Activated CD4-positive, alpha-beta T cell treated with anti-CD3 and anti-CD28 coated beads, Interleukin-2, amount 50 U/mL, for 4 hours (primary cell): ENCODE measurements at places on chromosomes 3 and 15.

DNA sequence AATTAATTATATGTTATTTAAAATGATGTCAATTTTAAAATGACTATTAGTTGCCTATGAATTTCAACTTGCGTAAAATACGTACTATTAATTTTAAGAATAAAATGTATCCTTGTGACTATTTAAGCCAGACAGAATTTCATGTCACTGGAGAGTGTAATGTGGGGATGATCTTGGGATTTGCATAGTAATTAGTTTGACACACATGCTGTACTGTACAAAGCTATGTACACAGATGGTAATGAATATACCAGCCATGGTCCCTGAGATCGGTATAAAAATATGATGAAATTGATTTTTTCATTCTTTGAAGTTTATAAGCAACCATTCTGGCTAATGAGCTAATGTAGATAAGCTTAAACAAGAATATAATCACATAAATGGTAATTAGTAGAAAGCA lies 134.4 kb upstream of the ROBO1 start:
- DNase-seq: no peak

DNA sequence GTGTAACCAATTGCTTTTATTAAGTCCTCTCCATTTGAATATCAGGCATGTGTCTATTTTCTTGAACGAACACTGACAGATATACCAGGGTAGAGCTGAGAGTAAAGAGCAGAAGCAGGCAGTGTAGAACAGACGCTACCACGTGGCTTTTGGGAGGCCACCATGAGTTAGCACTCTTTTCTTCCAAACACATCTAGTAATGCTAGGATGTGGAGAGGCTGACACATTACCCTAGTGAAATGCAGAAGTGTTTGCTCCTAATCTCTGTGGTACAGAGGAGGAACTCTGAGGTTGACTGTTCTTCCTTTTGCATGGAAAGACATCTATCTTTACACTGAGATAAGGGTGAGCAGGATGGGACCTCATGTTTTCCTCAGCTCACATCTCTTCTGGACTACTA lies 216.3 kb downstream of the SATB1 start:
- no peak for DNase-seq

DNA sequence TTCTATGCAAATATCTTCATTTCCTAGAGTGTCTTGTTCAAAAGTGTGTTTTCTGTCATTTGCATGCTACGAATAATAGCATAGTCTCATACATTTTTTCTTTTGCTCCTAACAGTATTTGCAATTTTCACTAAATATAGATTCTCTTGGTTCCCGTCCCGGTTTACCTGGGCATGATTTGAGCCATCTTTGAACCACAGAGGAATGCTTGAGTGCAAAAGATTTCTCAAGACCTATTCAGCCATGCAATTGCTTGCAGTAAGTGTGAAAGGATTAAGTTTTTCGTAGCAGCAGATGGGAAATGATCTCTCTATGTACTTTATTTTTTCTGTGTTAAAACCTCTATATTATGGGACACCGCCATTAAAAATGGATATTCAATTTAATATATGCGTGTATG lies 733.0 kb downstream of the ZPLD1 start:
- DNase-seq: no peak

DNA sequence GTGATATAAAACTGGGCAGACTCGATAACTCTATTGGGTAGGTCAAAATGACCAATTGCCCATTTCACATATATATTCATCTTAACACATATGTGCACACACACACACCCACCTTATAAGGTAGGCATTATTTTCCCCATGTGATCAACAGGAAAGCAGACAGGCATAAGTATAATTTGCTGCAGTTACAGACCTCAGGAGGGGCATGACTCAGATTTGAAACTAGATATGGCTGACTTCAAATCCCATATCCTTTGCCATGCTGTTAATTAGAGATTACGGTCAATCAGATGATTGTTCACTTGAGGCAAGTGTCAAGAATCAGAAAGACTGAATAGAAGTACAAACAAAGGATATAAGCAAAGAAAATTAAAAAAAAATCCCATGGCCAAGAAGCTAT lies 910.6 kb downstream of the NTRK3 start:
- no peak for DNase-seq

- no peak for DNase-seq
Measured at GRCh38 chr3:23832523-23832922, 26.8 kb downstream of the UBE2E1 start.

GRCh38 chr3:170572665-170573253 lies 13.1 kb downstream of the SLC7A14 start:
- DNase-seq: no peak

DNA sequence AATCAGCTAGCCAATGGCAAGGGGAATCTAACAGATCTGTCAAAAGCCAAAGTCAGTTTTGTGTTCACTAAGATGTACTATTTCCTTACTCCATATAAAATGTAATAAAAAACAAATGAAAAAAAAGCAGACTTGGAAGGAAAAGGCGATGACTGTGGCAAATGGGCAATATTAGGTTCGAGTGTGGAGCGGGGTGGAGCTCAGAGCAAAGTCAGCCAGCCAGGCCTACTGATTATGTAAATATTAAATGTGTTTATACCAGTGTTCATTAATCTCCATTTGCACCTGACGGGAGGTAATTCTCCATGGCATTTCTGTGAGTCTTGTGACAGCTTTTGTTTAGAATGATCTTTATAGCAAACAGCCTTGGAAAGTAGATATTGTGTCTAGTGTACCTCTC lies 96.2 kb upstream of the KCNMB2 start:
- DNase-seq: no peak

- DNase-seq: peak; percentile 40
Measured at GRCh38 chr3:184325715-184326369, 11.4 kb downstream of the EIF4G1 start.

DNA sequence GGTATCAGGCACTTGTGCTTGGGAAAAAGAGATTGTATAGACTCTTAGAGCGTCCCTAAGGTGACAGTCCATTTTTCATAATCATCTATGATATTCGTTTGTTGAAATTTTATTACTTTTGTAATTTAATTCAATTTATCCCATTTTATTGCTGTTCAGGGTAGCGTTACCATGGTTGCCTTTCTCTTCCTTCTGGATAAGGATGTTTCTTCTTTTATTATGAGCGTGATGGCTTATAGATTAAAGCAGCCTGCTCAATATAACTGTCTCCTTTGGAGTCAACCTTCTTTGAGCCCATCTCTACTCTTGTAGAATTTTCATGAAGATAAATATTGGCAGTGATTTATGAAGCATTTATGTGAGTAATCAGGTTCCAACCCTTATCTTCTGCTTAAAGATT lies 182.0 kb downstream of the LRTM1 start:
- DNase-seq: no peak

GRCh38 chr3:11155341-11156025 lies 1.2 kb downstream of the HRH1 start:
- no peak for DNase-seq

GRCh38 chr15:71800190-71800589 lies 10.2 kb upstream of the NR2E3 start:
- no peak for DNase-seq

DNA sequence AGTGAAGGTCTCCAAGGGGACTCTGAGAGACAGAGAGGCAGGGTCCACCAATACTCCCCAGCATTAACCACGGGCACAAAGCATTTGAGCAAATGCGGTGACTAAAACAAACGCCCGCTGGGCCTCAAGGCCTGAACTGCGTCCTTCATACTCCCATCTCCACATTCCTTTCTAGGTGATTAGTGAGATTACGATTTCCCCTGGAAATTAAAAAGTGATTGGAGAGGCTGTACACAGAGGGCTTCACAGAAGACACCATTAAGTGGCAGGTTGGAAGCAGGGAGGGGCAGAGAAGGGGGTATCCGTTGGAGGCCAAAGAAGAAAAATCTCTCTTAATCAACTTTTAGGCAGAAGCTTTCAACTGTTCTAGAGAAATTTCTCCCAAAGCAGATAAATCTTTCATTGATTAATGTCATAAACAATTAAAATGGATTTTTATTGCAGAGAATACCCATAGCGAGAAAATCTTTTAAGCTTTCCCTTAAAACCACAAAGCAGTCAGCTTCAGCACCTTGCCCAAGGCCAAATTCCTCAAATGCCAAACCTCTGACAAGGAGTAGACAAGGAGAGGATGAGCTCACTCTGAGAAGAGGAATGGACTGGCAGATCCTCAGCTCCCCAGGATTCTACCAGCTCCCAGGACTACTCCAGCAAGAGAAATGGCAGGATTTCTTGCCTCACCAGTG lies 38.2 kb downstream of the MB21D2 start:
- no peak for DNase-seq

GRCh38 chr3:57772251-57772650 lies 16.1 kb downstream of the SLMAP start:
- no peak for DNase-seq

DNA sequence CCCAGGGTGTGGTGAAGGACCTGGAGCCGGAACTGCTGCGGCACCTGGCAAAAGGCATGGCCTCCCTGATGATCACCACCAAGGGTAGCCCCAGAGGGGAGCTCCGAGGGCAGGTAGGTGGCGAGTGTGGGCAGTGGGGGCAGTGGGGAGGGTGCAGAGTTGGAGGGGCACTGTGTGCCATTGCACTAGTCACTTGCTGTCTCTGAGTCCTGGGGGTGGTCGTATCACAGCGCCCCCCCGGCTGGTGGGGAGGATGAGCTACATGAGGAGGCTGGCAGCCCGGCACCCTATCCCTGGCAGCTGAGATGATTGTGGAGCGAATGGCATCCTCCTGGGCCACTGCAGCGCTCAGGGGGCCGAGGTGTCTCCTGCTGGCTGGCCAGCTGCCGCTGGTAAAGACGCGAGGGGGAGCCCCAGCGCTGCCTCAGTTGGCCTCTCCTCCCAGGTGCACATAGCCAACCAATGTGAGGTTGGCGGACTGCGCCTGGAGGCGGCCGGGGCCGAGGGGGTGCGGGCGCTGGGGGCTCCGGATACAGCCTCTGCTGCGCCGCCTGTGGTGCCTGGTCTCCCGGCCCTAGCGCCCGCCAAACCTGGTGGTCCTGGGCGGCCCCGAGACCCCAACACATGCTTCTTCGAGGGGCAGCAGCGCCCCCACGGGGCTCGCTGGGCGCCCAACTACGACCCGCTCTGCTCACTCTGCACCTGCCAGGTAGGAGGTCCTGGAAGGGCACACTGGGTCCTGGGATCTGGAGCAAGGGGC lies 6.4 kb downstream of the CHRD start:
- DNase-seq: no peak

- DNase-seq: no peak
Measured at GRCh38 chr3:335240-335639, 138.7 kb downstream of the CHL1 start.

GRCh38 chr3:111714305-111714704 lies 119.2 kb upstream of the ZBED2 start:
- no peak for DNase-seq

GRCh38 chr15:85406916-85407315 lies 26.5 kb downstream of the AKAP13 start:
- DNase-seq: no peak

GRCh38 chr15:99296386-99296785 lies 45.1 kb downstream of the LRRC28 start:
- DNase-seq: no peak
